ENCODE measurements at places on chromosomes 7 and 10.

DNA sequence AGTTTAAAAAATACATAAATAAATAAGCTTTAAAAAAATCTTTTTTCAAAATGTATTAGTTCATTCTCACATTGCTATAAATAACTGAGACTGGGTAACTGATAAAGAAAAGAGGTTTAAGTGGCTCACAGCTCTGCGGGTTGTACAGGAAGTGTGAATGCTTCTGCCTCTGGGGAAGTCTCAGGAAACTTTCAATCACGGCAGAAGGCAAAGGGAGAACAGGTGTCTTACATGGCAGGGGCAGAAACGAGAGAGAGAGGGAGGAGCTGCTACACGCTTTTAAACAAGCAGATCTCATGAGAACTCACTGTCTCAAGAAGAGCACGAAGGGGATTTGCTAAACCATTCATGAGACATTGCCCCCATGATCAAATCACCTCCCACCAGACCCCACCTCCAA is 114.6 kb downstream of the DNAJC1 start:
- no peak for DNase-seq

DNA sequence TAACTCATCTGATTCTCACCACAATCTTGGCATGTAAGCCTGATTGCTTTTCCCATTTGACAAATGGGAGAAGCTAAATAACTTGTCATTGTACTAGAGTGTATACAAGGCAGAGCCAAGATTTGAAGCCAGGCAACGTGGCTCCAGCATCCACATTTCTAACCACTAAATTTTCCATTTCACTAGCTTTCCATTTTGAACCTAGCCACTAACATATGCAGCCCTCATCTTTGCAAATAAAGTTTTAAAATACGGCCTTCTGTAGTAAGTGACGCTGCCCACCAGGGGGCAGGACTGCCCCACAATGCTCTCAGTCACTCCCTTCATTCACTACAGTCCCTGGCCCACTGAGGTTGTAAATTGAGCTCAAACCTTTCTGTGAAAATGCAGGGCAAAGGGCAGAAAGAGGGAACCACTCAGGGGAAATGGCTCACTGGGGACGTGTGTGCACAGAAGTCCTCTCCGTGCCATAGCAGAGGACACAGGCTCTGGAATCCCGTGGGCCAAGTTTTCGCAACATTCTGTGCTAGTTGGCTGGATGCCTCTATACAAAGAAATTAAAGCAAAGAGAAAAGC is 315.7 kb downstream of the TNS3 start:
- DNase-seq = no peak

DNA sequence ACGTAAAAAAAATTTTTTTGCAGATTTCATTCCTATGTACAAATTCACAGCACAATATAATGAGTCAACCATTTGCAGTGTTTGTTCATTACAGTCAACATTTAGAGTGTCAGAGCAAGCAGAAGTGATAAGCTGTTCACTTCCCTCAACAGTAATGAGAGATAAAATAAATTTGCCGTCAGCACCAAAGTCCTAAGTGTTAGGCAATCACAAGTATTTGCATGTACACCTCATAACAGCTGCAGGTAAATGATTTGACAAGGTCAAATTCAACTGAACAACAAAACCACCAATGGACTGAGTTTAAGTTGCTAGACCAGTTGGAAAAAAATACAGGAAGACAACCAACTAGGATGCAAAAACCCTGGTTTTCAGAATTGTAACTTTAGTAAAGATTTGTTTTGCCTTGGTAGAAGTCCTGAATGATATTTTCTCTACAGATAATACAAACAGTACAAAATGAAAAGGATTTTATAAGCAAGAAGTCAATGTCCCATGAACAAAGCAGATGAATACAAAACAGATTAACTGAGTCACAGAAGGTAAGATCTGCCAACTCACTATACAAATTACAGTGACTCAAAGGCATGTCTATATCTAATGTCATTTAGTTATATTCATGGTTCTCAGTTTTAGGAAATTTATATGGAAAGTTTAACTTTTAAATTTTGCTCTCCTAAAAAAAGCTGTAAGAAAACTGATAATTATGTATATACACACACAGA is 10.4 kb downstream of the RAPGEF5 start:
- DNase-seq = no peak

GRCh38 chr7:124752310-124752709 is 13.3 kb downstream of the GPR37 start:
- DNase-seq = no peak

DNA sequence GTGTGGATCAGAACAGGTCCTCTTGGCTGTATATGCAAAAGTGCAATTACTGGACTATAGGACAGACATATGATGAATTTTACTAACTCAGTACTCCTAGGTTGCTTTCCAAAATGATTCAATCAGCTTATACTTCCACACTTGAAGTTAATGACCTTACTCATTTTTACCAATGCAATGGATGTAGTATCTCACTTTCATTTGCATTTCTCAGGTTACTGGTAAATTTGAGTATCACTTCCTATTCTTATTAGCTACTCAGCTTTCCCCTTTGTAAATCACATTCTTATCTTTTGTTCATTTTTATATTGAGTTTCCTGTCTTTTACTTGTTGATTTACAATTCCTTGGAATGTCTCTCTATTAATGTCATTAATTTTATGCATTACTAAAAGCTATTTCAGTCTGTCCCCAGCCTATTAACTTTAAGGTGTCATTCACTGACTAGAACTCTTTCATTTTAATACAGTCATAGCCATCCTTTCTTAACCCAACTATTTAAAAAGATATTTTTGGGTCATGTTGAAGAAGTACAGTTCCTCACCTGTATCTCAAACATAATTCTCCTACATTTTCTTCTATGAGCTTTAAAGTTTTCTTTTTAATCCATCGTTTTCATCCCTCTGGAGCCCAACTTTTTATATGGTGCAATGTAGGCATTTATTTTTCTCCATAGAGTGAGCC is 88.6 kb downstream of the VIM start:
- DNase-seq = no peak

DNA sequence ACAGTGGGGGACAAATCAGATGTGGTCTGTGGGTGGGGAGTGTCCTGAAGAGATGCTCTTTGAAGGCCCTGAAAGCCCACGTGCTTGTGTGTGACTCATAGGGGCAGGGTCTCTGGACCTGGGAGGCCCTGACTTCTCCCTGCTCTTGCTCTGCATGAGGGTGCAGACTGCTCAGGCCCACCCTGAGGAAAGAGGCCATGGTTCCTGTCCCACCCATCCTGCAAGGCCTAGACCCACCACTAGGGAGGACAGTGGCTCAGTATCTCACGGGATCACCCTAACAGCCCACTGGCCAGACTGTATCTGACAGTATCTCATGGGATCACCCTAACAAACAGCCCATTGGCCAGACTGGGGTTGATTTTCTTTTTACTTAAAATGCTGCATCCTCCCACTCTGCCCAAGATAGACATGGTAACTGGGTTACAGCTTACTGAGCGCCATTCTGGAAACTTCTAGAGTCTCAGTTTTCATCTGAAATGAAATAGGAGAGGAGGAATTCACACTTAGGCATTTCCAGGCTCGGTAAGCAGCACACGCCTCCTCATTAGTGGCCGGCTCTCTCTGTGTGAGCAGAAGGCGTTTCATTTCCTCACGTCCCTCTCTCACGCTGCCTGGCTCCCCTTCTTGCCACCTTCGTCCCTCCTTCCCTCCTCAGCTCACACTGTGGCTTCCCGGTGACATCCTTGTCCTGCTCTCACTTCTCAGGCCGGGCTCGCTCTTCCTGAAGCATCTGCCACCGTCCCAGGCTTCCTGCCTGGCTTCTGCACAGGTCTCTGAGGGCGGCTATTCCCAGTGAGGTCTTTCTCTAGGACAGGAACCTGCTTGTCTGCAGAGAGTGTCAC is 242.6 kb downstream of the GLRX3 start:
- DNase-seq = no peak

GRCh38 chr7:2729031-2729892 is 41.3 kb downstream of the AMZ1 start:
- DNase-seq = no peak

- DNase-seq = no peak
These were observed 120.0 kb downstream of the SRPK2 start for GRCh38 chr7:105268511-105269392.

GRCh38 chr7:69696686-69697685 is 98.7 kb downstream of the AUTS2 start:
- no peak for DNase-seq

Measured in stimulated activated CD8-positive, alpha-beta memory T cell treated with anti-CD3 and anti-CD28 coated beads, Interleukin-7, amount 100 ng/mL, for 1 hour (primary cell).